ENCODE measurements at places on chromosomes 7 and 10.

GRCh38 chr7:77306231-77307067 is 106.8 kb upstream of the FGL2 start:
- DNase-seq = no peak

GRCh38 chr10:1074052-1074747 is 18.0 kb downstream of the WDR37 start:
- DNase-seq = no peak

- DNase-seq = no peak
Measured at GRCh38 chr7:81036871-81037270, 118.0 kb upstream of the SEMA3C start.

- no peak for DNase-seq
Measured at GRCh38 chr10:113316506-113316905, 236.3 kb upstream of the HABP2 start.

- no peak for DNase-seq
Measured at GRCh38 chr10:43173120-43173519, 34.9 kb downstream of the CSGALNACT2 start.

DNA sequence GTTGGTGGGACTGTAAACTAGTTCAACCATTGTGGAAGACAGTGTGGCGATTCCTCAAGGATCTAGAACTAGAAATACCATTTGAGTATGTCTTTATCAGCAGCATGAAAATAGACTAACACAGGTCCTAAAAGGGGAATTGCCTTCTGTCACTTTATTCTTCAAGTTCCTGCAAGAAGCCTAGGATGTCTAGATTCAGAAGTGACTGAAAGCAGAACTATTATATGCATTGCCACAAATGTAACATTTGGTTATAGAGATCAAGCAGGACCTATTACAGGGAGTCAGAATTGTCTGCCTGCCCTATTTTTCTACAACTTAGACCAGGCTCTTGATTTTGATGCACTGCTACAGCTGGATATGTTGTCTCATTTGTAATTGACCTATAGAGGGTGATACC is 364.7 kb downstream of the SORCS1 start:
- no peak for DNase-seq
